ENCODE measurements at places on chromosomes 12 and 14. TPM values are rescaled to one million over a fixed set of nuclear protein-coding genes. Genes with fewer than 3 reads are reported as not detected.
A peak's percentile ranks its signal among the peaks of the same experiment; 100 is the strongest.

The POTEG gene
- total RNA-seq, result not detected

The GAS2L3 gene
- 1.8 TPM for total RNA-seq

The GYS2 gene
- not detected for total RNA-seq

DNA sequence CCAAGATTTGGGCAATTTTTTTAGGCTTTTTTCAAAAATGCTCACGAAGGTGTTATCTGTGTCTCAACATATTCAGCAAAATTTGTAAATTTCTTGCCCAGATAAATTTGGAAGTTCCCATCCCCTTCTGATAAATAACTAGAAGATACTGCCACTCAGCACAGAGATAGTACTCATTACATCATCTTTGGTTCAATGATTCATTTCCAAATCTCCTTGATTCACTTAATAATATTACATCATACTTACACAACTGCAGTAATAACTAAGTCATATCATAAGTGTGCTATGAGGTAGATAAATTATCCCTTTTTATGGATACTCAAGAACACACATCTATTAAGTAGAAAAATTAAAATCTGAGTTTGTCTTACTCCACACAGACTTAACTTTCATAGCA, 89.4 kb downstream of the RPAP3 start:
- H3K4me3 ChIP-seq, result no peak overlapping the region
- DNase-seq, result no peak
- H3K27ac ChIP-seq, result no peak overlapping the region
- H3K36me3 ChIP-seq, result no peaks in the 10 kb centered on the region

- DNase-seq, result no peak
- H3K4me3 ChIP-seq, result no peak overlapping the region
- H3K27me3 ChIP-seq, result no peaks in the 10 kb centered on the region
- H3K27ac ChIP-seq, result no peak overlapping the region
These were observed 63.3 kb downstream of the EP400 start for GRCh38 chr12:132012919-132013568.

DNA sequence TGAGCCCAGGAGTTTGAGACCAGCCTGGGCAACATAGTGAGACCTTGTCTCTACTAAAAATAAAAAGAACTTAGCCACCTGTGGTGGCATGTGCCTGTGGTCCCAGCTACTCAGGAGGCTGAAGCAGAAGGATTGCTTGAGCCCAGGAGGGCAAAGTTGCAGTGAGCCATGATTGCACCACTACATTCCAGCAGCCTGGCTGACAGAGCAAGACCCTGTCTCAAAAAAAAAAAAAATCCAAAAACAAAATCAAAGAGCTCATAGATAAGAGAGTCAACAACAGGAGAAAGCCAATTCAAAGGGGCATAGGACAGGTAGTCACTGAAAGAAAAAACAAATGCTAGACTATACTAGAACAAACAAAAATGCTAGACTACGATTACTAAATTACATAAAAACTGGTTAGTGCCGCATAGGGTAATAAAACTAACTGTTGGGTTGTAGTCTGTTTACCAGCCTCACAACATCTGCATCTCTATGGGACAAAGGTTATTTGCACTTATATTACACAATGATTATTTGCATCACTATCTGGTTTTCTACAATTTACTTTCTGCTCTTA, 16.6 kb upstream of the EEA1 start:
- H3K4me1 ChIP-seq, result no peaks in the 10 kb centered on the region
- H3K4me3 ChIP-seq, result no peak overlapping the region
- no peak for DNase-seq
- H3K27me3 ChIP-seq, result no peaks in the 10 kb centered on the region
- no peak overlapping the region for H3K27ac ChIP-seq
- H3K36me3 ChIP-seq, result no peaks in the 10 kb centered on the region

DNA sequence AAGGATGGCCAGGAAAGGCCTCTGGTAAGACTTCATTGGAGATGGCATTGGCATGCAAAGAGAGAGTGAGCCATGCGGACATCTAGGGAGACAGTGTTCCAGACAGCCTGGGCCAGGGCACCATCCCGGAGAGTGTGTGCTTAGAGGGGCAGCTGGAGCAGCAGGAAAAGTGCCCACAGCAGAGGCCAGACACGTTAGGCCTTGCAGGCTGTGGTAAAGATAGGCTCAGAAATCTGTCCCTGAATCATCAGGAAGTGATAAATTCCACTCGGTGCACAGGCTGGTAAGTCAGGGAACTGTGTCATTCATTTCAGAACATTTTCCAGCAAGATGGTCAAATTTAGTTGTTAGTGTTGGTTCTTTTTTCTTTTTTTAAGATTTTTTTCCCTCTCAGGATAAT, 8.8 kb downstream of the GALNT16 start:
- DNase-seq, result no peak

DNA sequence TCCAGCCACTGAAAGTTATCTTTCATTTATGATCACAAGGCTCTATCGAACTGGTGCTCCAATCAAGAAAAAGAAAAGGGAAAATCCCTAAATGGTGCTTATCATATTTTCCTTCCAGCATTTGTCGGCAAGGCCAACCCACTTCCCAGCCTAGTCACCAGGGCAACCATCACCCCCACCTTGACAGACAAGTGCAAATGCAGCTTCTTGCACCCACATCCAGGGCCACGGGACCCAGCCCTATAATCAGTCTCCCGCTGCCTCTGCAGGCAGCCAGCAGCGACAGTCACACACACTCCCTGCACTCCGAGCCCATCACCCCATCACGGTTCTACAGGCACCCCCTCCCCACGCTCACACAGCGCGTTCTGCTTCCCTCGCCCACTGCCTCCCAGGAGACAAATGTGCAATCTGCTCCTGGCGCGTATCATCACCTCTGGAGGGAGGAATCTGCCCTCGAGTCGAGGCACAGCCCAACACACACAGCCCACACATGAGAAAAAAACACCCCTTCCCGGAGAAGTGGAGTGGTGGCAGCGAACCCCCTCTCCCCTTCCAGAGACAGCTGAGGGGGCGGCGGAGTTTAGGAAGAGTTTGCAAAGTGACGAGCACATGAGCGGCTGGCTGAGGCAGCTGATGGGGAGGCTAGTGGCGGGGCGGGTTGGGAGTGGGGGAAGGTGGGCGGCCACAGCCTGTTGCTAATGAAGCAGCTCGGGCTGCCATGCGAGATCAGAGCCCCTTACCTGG, 9.3 kb upstream of the PPP4R4 start:
- peak; percentile 36 for DNase-seq
- peaks cover 16% of the 10 kb centered on the region for H3K4me1 ChIP-seq
- H3K27me3 ChIP-seq, result peaks cover 7% of the 10 kb centered on the region
- no peak overlapping the region for H3K27ac ChIP-seq
- H3K36me3 ChIP-seq, result no peaks in the 10 kb centered on the region
- no peak overlapping the region for H3K4me3 ChIP-seq

All from stomach (tissue), 19 donors.